ENCODE measurements at places on chromosomes 16 and 17.

DNA sequence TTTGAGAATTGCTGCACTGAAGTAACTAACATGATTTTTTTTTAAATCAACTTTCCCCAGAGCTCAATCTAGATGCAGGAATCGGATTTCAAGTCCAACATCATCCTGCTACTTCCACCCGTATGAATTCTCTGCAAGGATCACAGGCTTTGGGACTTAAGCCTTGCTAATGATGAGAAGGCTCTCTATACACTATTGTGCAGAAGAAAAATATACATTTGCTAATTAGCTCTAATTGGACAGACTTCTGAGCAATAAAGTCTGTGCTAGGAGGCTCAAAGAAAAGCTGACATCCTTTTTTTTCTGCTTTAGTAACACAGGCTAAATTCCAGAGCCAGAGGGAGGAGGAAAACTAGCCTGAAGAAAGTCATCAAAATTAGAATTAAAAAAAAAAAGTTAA, 433.6 kb downstream of the PMP22 start:
- DNase-seq, result no peak

- peak; percentile 12 for DNase-seq
These were observed 84.9 kb upstream of the CBX4 start for GRCh38 chr17:79923974-79924638.

DNA sequence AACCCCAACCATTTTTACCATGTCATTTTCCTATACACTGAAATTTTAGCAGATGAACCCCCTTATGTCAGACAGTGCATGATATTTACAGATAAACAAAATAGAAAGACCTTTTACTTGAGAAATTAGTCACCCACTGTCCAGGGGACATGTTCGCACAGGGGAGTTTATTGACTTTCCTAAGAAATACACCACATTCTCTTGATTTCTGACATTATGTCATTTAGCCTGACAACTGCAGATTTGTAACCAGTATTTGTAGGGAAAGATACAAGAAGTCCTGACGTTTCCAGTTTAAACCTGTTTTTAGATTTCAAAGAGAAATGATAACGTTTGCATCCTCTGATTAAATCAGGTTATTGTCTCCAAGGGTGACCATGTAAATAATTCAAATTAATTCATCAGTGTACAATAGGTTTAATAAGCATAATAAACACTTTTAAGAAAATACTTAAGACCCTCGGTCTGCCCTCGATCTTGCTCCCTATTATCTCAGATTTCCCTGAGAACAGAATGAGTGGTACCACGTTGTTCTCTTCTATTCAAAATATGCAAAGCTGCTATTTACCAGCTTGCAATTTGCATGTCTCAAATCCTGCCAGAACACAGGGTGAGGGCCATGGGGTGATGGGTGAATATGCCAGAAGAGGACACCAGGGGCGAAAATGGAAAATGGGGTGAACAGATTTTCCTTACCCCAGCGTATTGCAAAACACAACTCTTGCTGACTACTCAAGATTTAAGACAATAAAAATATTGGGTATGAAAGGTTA, 2.1 kb upstream of the LYRM9 start:
- no peak for DNase-seq

- no peak for DNase-seq
These were observed 13.8 kb upstream of the KRTAP9-2 start for GRCh38 chr17:41212524-41213169.

DNA sequence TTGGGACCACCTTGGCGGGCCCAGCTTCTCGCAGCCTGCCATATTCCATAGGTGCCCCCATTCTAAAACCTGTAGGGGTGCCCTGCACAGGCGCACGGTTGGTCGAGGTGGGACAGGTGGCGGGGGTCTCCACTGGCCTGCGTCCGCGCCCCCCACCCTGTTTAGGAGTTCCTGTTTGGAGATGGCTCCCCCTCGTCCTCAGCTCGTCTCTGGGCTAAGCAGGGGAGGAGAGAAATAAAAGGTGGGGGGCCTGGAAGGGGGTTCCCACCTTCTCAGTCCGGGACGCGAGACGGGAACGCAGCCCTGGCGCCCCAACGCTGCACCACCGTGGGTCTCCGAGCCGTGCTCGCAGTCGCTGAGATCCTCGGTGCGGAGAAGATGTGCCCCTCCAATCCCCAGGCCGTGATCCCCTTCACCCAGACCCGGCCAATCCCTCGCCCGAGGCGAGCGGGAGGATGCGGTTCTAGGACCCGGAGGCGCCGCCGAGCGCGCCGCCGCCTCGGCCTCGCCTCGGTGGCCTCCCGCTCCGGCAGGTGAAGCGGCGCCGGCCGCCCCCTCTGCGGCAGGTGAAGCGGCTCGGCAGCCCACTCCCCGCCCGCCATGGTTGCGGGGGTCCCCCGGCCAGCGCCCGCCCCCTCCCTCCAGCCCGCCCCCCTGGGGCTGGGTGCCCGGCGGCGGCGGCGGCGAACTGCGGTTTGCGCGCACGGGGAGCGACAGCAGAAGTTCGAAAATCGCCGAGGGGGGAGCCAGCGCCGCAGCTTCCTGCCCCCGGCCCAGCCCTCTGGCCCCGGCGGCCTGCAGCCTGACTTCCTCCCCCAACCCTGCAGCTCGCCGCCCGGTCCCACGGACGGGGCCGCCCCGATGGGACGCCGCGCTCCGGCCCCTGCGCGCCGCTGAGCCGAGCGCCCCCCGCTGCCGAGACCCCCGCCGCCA, at the start of gene FMNL1:
FMNL1 (plus strand) TSS at position 805 of the 933 bp plus-strand sequence. CDS start 240 bp downstream, outside the sequence.
- DNase-seq, result no peak

DNA sequence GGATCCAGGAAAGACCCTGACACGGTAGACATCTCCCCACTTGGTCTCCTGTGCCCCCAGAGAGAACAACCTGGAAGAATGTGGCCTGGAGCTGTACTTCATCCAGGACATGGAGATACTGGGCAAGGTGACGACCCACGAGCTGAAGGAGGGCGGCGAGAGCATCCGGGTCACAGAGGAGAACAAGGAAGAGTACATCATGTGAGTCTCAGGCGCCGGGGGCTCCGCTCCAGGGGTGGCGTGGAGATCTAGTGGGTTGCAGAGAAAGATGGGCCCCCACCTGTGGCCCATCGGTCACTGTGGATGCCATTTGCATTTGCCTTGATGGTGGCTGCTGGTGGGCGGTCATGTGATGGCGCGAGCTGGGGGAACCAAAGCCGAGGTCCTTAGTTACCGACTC, 14.9 kb upstream of the CLEC18A start:
- DNase-seq, result no peak

DNA sequence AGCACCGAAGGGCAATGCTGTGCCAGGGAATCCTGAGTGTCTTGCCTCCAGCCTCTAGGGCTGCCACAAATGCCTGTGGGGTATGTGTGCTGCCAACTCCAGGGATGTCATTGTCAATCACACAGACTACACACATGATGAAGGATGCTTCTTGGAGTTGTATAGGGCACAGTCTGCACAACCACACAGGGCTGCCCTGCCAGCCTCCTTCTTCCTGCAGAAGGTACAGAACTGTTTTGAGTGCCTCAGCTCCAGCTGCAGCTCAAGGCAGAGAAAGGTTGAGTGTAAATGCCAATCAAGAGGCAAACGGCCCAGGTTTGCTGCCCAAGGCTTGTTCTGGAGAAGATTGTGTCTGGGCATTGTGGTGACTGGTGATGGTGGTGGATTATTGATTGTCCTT, 15.6 kb downstream of the SCNN1B start:
- no peak for DNase-seq

GRCh38 chr17:8084250-8084649, 3.3 kb downstream of the ALOX12B start:
- DNase-seq, result no peak

DNA sequence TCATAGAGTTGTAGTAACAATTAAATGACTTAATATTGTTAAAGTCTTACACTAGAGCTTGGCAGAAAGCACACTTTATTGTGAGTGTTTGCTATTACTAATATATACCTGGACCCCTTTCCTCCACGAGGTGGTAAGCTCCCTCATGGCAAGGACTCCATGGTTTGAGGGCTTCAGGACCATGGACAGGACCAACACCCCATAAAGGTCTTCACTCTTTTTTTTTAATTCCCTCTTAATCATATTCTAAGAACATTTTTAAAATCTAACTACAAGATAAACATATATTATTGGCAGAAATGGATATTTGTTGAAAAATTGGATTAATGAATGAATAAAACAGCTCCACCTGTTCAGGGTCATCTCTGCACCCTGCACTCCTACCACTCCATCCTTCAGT, 154.5 kb downstream of the CBLN1 start:
- no peak for DNase-seq

- no peak for DNase-seq
These were observed 1.4 kb downstream of the GSE1 start for GRCh38 chr16:85614338-85615013.

DNA sequence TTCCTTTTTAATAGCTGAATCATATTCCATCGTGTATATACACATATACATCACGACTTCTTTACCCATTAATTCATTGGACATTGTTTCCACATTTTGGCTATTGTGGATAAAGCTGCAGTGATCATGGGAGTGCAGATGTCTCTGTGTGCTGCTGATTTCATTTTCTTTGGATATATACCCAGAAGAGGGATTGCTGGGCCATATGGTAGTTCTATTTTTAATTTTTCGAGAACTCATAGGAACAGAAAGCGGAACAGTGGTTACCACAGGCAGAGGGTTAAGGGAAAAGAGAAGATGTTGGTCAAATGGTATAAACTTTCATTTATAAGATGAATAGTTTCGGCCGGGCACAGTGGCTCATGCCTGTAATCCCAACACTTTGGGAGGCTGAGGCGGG, 187.4 kb upstream of the MYOCD start:
- DNase-seq, result no peak

DNA sequence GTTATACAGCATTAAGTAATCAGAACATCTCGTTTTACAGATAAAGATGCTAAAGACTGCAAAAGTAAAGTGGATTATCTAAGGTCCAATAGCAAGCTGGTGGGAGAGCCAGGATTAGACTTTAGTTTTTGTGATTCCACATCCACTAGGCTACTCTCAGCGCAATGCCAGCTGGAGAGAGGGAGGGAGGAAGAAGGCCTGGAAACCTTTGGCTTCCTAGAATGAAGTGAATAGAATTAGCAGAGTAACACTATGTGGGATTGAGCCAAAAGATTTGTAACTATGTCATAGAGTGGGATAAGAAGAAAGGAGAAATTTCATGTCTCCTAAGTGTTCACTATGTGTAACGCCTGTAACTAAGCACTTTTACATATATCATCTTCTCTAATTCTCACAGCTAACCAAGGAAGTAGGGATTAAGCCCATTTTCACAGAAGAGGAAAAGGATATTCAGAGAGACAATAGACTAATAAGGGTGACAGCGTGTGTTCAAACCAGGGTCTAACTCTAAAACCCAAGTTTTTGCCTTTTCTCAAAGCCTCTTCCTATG, 25.4 kb upstream of the NSRP1 start:
- no peak for DNase-seq

DNA sequence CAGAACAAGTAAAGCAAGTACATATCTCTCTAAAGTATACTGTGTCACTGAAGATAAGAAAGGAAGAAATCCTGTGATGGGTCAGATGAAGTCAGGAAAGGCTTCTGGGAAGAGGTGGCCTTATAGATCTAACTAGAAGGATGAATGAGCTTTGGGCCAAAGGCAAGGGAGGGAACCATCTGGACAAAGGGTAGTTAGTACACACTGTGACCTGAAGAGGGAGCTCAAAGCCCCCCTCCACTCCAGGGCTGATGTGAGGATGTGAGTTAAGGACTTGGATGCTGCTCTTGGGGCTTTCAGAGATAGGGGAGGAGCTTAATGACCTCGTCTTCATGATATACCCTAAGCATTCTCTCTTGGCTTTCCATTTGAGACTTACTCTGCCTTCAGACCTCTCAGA, 185.3 kb upstream of the CACNG3 start:
- no peak for DNase-seq

DNA sequence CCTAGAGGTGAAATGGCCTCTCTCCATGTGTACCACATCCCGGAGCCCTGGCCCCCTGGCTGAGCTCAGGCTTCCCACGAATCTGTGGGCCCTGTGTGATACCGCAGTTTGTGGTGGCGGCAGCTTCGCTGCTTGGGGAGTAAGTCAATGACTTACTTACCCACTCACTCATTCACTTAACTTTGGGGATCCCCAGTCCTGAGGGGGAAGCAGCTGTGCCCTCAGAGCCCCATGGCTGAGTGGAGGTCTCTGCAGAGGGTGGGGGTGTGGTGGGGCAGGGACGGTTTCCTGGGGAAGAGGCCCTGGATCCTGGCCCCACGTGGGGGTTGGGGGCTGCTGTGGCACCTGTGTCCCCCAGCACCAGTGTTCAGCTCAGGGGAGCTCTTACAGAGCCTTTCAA, 13.2 kb downstream of the KCNJ12 start:
- DNase-seq, result no peak

GRCh38 chr16:55505333-55506015, 3.4 kb upstream of the LPCAT2 start:
- DNase-seq, result no peak

GRCh38 chr17:21176773-21177395, 37.1 kb downstream of the TMEM11 start:
- no peak for DNase-seq

- DNase-seq, result no peak
These were observed 474.7 kb downstream of the HAPSTR1 start for GRCh38 chr16:9566099-9566498.

DNA sequence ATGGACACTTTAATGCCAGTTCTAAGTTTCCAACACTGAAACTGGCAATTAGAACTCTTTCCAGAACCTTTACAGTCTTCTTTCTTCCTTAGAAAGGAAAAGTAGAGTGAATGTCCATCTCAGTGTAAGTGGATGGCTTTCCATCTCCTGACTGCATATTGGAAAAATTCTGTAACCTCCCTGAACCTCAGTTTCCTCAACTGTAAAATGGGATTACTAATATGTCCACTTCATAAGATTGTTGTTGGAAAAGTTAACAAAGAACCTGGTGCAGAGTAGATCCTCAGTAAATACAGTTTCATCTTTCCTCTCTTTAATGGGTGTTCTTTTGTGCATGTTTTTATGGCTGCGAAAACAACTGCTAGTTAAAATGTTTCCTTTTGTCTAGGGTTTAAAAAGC, 2.6 kb downstream of the TMEM98 start:
- no peak for DNase-seq

GRCh38 chr17:80768936-80769335, 222.7 kb upstream of the CHMP6 start:
- DNase-seq, result no peak

GRCh38 chr17:80065478-80066170, 29.2 kb downstream of the CCDC40 start:
- DNase-seq, result no peak

- DNase-seq, result no peak
These were observed 13.9 kb upstream of the TBX2 start for GRCh38 chr17:61385577-61386236.

- no peak for DNase-seq
These were observed 586 bp downstream of the GLYR1 start for GRCh38 chr16:4846503-4846900.

DNA sequence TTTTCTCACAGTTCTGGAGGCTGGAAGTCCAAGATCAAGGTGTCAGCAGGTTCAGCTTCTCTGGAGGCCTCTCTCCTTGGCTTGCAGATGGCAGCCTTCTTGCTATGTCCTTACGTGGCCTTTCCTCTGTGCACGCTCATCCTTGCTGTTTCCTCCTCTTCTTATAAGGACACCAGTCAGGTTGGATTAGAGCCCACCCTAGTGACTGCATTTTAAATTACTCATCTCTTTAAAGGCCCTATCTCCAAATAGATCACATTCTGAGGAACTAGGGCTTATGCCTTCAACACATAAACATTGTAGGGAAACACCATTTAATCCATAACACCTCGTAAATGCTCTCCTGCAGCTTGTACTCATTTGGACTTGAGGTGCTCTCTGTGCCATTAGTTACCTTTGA, 36.3 kb downstream of the DHRS7C start:
- DNase-seq, result no peak

Measured in stimulated activated CD4-positive, alpha-beta T cell treated with anti-CD3 and anti-CD28 coated beads, TNF-alpha, amount 100 ng/mL, for 1 hour (primary cell).